Urinary bladder (tissue), 4 donors: ENCODE measurements at places on chromosomes 3 and 15. TPM values are rescaled to one million over a fixed set of nuclear protein-coding genes. Genes with fewer than 3 reads are reported as not detected.

DNA sequence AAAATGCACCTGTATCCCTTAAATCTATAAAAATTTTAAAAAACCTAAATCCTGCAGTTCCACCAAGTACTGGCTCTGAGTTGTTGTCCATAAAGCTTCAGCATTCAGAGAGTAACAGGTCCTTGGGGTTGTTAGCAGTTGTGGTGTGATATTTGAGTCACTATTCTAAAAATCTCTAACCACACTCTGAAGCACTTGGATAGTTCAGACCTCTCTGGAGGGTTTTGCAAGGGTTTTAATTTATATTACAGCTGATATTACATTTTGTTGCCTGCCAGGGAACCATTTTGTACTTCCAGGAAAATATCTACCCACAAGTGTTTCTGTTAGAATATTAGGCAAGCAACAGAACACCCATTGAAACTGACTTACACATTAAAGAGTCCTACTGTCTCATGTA, 255.6 kb downstream of the TBL1XR1 start:
- DNase-seq = no peak

- no peak for DNase-seq
These were observed 99.8 kb upstream of the STRIT1 start for GRCh38 chr3:155393316-155393715.

GRCh38 chr15:91784973-91785709, 68.4 kb upstream of the SLCO3A1 start:
- DNase-seq = no peak

DNA sequence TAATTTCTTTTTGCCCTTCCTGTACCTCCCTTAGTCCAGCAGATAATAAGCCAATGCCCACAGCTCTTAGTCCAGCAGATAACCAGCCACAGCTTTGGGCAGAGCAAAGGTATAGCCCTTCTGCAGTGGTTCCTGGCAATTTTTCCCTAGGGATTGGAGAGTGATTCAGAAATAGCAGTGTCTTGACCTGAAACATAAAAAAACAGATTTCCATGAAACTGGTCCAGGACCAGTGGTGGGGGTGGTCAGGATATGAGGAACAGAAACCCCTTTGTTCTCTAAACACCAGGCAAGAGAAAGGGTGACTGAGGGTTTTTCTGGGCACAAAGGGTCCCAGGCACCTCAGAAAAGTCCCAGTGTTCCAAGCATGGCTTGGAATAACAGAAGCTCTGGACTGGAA, 103.4 kb downstream of the ARRDC4 start:
- DNase-seq = no peak

GCNT3 gene
- not detected for total RNA-seq

AHSG gene
- 0.26 TPM for total RNA-seq

GRCh38 chr15:101795455-101795854, 7.9 kb upstream of the OR4F6 start:
- DNase-seq = no peak

ACTRT3 gene
- total RNA-seq = 3.3 TPM

DNA sequence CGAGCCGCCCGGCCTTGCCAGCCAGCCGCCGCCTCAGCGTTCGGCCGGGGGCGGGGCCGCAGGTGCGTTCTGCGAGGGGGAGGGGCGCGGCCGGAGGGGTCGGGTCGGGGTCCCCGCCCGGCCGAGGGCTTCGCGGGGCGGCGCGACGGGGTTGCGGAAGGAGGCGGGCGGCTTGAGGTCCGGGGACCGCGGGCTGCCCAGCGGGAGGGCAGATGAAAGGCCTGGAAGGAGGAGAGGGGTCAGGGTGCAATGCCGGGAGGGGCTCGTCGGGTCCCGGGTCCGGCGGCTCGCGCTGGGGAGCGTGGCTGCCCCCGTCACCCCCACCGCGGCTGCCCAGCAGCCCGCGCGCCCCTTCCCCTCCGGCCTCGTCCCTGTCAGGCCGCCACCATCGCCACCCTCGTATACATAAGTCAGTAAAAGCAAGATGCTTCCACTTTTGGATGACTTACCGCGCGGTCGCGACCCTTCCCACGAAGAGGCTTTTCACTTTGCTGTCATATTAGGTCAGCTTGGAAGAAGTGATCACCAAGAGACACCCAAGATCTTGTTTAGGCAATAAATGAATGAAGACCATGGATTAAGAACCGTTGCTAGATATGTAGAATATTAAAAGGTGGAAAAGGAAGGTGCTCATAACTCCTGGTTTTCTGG, 620 bp upstream of the ANP32A start:
- DNase-seq = no peak
